Suppressor macrophage treated with lipopolysaccharide for 4 hours (primary cell): ENCODE measurements at places on chromosomes 6 and 20.

DNA sequence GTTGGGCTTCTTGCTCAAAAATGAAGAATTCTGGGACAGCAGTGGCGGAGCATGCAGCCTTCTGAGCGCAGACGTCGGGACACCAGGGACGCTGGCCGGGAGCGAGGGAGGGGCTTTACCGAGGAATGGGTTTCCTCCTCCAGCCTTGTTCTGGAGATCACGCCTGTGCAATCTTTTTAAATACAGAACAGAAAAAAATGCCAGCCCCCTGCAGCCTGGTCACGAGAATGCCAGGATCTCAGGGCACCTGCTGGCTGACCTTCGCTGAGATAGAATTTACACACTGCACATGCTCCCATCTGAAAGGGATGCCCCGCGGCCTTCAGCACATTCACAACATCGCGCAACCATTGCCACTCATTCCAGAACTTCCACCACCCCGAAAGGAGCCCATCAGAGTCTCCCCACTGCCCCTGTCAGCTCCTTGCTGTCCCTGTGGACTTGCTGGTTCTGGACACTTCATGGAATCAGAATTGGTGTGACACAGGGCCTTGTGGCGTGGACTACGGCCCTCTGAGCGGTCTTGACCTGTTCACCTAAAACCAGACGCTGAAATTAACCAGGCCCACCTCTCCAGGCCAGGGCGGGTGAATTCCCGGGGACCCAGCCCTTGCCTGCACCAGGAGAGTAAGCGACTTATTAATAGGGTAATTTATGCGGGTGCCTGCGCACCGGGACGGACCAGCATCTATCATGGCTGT is 20.6 kb upstream of the BHLHE23 start:
- DNase-seq, result no peak

- DNase-seq, result peak; percentile 3
These were observed 31.1 kb downstream of the LAMA4 start for GRCh38 chr6:112223070-112223861.

DNA sequence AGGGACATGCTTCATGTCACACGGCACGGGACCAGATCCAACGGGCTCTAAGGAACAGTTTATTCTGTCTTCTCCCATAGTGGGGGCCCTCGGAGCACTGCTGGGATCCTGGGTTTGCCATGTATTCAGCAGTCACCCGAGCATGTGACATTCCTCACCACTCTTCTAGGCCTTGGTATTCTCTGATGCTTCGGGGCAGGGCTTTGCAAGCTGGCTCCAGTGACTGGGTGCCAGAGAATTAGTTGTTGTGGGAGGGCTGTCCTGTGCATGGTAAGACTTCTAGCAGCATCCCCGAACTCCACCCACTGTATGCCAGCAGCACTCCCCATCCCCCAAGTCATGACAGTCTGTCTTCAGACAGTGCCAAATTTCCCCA is 5.4 kb downstream of the CCN5 start:
- no peak for DNase-seq

- no peak for DNase-seq
These were observed 366.7 kb downstream of the SYNE1 start for GRCh38 chr6:152270301-152270925.

DNA sequence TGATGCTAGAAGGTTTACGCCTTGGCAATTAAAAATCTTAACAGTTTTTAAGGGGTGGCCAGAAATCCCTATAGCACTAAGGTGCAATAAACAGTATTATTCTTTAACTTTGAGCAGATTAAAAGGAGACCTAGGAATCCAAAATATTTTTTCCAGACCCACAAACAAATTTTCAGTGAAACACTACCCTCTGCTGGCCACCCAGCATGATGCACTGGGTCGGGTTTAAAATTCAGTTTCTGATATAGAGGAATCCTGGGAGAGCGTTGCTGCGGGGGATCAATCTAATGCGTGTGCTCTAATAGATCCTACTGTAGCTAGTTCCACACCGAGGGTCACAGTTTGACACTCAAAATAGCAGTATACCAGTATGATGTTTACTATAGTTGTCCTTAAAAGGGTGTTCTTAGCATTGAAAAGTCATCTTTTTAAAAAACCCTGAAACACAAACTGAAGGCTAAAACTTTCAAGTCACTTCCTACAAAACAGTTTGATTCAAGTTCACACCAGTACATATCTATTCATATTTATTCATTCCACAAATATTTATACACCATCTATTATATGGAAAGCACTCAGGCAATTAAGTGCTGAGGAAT is 10.2 kb downstream of the UBE3D start:
- DNase-seq, result peak; percentile 56

DNA sequence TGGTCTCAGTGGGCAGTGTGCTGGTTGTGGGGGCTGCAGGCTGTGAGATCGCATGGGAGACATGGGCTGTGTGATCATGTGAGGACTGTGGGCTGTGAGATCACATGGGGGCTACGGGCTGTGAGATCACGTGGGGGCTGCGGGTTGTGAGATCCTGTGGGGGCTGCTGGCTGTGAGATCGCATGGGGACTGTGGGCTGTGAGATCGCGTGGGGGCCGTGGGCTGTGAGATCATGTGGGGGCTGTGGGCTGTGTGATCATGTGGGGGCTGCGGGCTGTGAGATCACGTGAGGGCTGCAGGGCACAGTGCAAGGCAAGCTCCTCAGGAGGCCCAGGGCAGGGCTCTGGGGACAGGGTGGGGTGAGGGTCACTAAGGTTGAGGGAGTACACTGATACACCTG is 140.5 kb upstream of the CST7 start:
- no peak for DNase-seq

DNA sequence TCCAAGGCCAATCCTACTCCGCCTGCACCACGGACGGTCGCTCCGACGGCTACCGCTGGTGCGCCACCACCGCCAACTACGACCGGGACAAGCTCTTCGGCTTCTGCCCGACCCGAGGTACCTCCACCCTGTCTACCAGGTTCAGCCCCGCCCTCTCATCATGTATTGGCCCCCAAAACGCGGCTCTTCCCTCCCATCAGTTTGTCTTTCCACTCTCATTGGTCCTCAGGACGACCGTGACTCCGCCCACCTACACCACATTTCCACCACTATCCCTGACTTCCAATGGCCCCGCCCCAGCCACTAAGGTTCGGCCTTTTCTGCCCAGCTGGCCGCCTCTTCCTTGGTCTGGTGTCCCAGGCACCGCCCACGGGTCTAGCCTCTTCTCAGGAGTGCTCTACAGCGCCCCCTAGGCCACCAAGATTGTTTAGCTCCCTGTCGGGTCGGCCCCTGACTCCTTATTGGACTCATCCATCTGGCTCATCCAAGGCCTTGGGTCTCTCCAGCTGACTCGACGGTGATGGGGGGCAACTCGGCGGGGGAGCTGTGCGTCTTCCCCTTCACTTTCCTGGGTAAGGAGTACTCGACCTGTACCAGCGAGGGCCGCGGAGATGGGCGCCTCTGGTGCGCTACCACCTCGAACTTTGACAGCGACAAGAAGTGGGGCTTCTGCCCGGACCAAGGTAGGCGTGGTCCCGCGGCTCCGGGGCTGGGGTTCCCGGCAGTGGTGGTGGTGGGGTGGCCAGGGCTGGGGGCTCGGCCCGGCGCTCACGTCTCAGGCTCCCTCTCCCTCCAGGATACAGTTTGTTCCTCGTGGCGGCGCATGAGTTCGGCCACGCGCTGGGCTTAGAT is 3.1 kb downstream of the MMP9 start:
- DNase-seq, result peak; percentile 99

- DNase-seq, result no peak
These were observed 68.9 kb downstream of the NCR2 start for GRCh38 chr6:41404182-41404845.

DNA sequence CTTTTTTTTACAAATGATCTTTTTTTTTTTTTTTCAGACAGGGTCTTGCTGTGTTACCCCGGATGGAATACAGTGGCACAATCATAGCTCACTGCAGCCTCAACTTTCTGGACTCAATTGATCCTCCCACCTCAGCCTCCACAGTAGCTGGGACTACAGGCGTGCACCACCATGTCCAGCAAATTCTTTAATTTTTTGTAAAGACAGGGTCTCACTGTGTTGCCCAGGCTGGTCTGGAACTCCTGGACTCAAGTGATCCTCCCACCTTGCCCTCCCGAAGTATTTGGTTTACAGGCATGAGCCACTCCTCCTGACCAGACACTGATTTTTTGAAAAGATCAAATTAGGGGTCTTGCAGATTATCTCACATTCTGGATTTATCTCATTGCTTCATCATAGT is 11.0 kb upstream of the MYBL2 start:
- DNase-seq, result no peak

GRCh38 chr6:63573899-63574553 is 1.7 kb downstream of the LOC128125822 start:
- peak; percentile 73 for DNase-seq

DNA sequence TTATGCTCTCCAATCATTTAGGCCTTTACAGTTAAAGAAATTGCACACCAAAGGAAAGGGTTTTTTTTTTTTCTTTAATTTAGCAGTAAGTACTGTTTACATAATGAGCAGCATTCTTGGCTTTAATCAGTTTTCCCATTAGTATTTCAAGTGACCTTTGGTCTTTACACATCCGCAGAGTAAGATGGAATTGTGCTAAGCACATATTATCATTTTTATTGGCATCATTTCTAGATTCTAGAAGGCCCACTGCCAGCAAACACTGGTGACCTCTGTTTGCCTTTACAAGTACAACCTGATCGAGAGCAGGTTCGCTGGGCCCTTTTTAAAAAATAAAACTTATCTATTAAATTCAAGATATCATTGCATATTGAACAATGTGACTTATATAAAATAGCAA is 104.3 kb downstream of the ADGRG6 start:
- DNase-seq, result no peak

- no peak for DNase-seq
These were observed 5.3 kb downstream of the RNF144B start for GRCh38 chr6:18392346-18392877.
